NCI-H1092 treated with DMSO at 0.1 percent for 48 hours (cell line): ENCODE measurements at places on chromosomes 3 and 15.

DNA sequence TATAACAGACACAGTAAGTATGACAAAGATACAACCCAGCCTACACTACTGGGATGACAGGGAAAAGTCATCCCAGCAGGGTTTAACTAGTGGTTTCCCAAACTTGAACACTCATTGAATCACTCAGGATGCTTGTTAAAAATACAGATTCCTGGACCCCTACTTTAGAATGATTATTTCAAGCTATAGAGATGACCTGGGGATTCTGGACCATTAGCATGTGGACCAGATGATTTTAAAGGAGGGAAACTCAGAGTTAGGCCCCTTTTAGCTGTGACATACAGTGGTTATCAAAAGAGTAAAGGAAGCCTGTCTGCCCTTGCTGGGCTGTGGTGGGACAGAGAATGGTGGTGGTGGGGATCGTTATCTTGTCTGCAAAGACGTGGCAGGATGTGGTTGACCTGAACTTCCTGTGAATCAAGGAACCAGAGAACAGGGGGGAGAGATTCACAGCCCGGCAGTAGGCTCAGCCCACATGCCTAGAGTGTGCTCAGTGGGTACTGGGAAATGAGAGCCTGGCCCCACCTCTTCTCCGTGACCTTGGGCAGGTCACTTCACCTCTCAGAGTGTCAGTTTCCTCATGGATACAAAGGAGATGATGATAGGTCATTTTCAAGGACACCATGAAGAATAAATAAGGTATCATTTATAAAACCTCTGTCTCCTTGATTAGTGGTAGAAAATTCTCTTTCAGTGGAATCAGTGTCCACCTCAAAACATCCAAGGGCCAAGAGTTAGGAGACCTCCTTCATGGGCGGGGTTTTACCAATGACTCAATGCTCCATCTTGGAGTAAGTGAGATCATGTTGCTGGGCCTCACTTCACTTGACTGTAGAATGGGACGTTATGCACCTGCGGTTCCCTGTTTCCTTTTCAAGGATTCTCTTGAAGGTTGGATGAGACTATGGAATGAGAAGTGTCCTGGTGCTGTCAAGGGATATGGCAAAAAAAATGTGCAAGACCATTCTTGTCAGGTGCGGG lies 306.5 kb downstream of the RPLP1 start:
- no peak for DNase-seq

DNA sequence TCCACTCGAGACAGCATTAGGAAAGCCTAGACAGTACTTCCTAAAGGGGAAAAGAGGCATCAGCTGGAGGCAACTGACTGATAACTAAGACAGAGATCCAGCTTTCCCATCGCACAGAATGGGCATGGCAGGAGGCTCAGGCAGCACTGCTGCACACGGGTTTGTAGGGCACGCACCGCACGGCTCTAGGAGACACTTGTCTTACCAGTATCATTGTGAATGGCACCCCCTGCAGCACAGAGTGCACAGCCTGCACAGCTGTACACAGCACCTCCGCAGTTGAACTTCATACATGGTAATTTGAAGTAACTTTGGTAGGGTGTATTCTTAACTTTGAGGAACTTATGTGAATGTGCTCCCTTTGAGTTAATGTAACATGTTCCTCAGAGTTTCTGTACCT lies 281.6 kb downstream of the PLCL2 start:
- no peak for DNase-seq

- DNase-seq, result peak; percentile 14
These were observed 16.6 kb downstream of the SLC4A7 start for GRCh38 chr3:27467545-27467944.

- DNase-seq, result no peak
These were observed 232.8 kb downstream of the CLSTN2 start for GRCh38 chr3:140167600-140168281.

- peak; percentile 41 for DNase-seq
These were observed 693 bp downstream of the DISP2 start for GRCh38 chr15:40358471-40359353.

DNA sequence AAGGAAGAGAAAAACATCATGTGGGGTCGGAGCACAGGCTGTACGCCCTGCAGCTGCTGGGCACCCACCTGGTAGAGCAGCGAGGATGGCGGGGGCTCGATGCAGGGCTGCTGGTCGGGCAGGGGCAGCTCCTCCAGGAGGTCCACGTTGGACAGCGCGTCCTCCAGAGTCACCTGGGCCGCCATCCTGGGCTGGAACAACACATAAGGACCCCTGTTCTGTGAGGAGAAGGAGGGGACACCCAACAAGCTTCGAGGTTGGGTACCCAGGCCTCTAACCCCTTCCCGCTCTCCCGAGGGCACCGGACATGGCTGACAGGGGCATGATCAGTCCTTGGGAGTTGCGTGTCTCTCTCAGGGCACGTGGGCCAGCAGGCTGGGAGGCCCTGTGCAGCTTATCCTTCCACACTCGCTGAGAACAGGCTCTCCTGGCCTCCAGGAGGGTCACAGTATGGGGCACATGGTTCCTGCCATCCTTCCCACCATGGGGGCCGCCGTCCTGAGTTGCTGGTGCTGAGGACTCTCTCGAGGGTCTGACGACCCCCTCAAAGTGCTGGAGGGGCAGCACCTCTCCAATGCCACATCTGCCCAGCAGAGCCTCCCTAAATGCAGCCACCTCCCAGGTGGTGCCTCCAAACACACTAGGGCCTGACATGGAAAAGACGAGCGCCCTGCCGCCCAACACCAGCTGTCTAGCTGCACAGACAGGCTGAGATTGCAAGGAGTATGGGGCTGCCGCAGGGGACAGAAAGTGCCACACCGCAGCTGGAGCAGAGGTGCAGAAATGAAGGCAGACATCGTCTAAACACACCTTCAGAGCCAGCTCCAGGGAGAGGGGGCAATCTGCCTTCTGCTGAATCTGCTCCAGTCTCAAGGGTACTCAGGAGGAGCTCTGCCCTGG lies 32.8 kb downstream of the CYFIP1 start:
- no peak for DNase-seq
